ENCODE measurements at places on chromosomes 1 and 21.
A peak's percentile ranks its signal among the peaks of the same experiment; 100 is the strongest.

DNA sequence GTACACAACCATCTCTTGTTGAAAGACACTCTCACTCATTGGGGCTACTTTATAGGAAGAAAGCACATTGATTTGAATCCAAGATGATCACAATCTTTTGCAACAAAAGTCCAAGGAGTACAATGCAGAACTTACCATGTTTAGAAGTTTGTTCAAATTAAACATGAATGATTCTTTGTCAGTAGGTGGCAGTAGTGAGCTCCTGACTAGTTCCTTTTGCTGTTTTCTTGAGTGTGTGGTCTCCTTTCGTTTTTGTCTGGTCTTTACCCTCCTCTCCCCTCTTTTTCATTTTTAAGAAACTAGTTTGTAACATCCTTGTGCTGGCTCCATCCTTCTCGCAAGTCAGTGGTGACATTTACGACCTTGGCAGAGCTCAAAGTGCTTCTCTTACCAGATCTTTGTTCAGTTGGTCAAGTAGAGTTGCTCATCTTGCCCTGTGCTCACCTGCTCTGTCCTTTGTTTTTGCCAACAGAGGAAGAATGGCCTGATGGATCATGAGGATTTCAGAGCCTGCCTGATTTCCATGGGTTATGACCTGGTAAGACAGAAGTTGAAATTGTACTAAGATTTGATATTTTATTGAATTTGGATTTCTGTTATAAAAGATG lies 35.7 kb upstream of the MTR start:
- peak; percentile 24 for DNase-seq

GRCh38 chr1:241518476-241519307 lies 863 bp downstream of the FH start:
- DNase-seq: no peak

DNA sequence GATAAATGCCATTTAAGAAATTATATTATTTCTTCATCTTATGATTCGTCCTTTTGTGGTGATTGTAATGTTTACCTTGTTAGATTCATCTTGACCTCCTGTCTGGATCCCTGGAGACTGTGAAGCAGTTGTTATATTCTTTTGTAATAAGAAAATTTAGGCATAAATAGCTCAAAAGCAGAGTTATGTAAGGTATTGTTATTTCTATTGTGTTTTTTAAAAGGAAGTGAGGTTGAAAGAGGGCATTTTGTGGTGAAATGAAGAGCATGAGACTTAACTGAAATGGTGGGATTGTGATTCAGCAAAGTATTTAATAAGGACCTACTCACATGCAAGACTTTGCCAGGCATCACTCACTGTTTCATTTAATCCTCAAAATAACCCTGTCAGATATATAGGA lies 104.0 kb downstream of the PDE4B start:
- no peak for DNase-seq

DNA sequence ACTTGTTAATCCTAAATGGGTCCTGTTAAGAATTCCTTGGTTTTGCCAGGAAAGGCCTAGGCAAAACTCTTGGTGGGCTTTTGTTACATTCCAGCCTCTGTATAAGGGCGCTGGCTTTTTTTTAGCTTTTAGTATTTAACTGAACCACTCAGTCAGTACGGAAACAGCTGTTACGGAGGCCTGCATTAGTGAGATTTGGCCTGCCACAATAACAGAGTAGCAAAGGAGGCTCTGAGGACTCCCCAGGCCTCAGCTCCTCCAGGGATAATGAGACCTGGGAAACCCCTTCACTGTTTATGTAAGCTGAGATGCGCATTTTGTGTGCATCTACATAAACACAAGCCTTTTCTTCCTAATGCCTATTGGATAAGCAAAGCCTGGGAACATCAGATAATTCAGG lies 210.2 kb downstream of the APP start:
- DNase-seq: no peak

- DNase-seq: no peak
Measured at GRCh38 chr21:32426066-32426465, 13.6 kb downstream of the EVA1C start.

DNA sequence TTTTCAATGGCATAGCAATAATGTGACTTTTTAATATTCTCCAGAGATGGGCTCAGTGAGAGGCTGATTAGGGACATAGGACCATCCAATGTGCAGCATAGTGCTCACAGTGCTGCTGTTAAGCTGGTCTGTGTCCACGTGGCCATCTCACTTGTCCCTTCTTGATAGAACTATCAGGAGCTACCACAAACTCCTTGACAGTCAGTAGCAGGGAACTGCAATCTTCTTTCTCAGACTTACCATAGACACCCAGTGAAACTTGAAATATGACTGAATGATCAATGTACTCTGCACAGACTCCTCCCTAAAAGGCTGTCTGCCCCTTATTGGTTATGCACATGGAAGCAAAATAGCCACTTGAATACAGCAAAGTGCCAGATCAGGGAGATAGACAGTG lies 64.5 kb upstream of the WARS2 start:
- no peak for DNase-seq

- DNase-seq: no peak
Measured at GRCh38 chr1:199040076-199040905, 401.5 kb downstream of the PTPRC start.
